Ovary (tissue), 10 donors: ENCODE measurements at places on chromosomes 2 and 18. TPM values are rescaled to one million over a fixed set of nuclear protein-coding genes. Genes with fewer than 3 reads are reported as not detected.

DNA sequence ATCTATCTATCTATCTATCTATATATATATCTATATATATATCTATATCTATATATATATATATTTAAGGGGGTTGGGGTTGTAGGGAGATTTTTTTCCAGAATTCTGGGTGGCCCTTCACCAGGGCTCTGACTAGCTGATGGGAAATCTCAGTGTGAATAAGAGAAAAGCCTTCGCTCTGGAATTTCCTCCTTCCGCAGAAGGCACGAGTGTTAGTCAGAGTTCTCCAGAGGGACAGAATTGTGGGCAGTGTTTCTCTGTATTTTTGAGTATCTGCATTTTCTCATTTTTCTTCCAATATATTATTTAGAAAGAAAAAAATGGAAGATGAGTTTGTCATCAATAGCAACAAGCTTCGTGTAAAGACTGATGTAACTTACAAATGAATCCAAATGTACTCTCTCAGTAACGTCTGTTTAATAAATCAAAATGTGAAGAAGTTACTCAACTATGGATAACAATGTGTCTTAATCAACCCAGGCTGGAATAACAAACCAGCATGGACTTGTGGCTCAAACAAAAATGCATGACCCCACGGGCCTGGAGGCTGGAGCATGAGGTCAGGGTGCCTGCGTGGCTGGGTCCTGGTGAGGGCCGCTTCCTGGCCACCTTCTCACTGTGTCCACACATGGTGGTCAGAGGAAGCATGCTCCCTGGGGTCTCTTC, 10.6 kb upstream of the SNTG2 start:
- H3K27me3 ChIP-seq = no peaks in the 10 kb centered on the region
- no peaks in the 10 kb centered on the region for H3K4me1 ChIP-seq
- no peak overlapping the region for H3K27ac ChIP-seq
- no peak overlapping the region for H3K4me3 ChIP-seq
- no peaks in the 10 kb centered on the region for H3K36me3 ChIP-seq
- DNase-seq = no peak

Gene AFF3
- 5.9 TPM for polyA plus RNA-seq

- H3K36me3 ChIP-seq = no peaks in the 10 kb centered on the region
- peaks cover 9% of the 10 kb centered on the region for H3K4me1 ChIP-seq
- no peaks in the 10 kb centered on the region for H3K27me3 ChIP-seq
- DNase-seq = no peak
- H3K27ac ChIP-seq = no peak overlapping the region
These were observed 1.4 kb downstream of the MARCHF7 start for GRCh38 chr2:159713631-159714246.

Gene MRPL33
- polyA plus RNA-seq = 246 TPM

GRCh38 chr2:233209533-233210171, 41.8 kb upstream of the ATG16L1 start:
- H3K27me3 ChIP-seq = no peaks in the 10 kb centered on the region
- H3K36me3 ChIP-seq = no peaks in the 10 kb centered on the region
- no peak overlapping the region for H3K4me3 ChIP-seq
- H3K27ac ChIP-seq = no peak overlapping the region
- peaks cover 5% of the 10 kb centered on the region for H3K4me1 ChIP-seq
- no peak for DNase-seq

Gene CENPA
- polyA plus RNA-seq = 1.4 TPM

DNA sequence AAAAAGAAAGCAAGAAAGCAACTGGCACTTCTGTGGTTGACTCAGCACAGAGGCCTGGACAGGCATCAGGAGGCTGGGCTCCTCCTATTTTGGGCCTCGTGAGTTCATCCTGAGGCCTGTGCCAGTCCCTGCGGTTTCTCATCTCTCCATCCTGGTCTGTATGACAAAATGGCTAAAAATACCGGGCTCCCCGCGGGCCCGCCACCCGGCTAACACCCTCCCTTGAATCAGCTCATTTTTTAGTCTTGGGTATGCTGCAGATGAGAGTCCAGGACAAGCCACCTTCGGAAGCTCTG, 62.3 kb upstream of the YWHAQ start:
- H3K27me3 ChIP-seq = no peaks in the 10 kb centered on the region
- no peak for DNase-seq
- no peak overlapping the region for H3K27ac ChIP-seq
- no peaks in the 10 kb centered on the region for H3K4me1 ChIP-seq

Gene ALK
- 0.07 TPM for polyA plus RNA-seq

GRCh38 chr2:227447606-227448005, 24.4 kb upstream of the AGFG1 start:
- H3K27me3 ChIP-seq = no peaks in the 10 kb centered on the region
- H3K27ac ChIP-seq = no peak overlapping the region
- no peak overlapping the region for H3K4me3 ChIP-seq
- no peak for DNase-seq
- no peaks in the 10 kb centered on the region for H3K36me3 ChIP-seq

- no peaks in the 10 kb centered on the region for H3K36me3 ChIP-seq
- H3K27me3 ChIP-seq = no peaks in the 10 kb centered on the region
- no peak overlapping the region for H3K4me3 ChIP-seq
- DNase-seq = no peak
These were observed 9.4 kb downstream of the MTERF4 start for GRCh38 chr2:241092677-241093076.

GRCh38 chr18:67969458-67969857, 452.9 kb upstream of the DSEL start:
- no peaks in the 10 kb centered on the region for H3K27me3 ChIP-seq
- no peaks in the 10 kb centered on the region for H3K36me3 ChIP-seq
- H3K4me1 ChIP-seq = no peaks in the 10 kb centered on the region
- DNase-seq = no peak

- H3K4me1 ChIP-seq = no peaks in the 10 kb centered on the region
- peaks cover 3% of the 10 kb centered on the region for H3K27me3 ChIP-seq
- no peak overlapping the region for H3K4me3 ChIP-seq
- H3K27ac ChIP-seq = no peak overlapping the region
- DNase-seq = no peak
These were observed 56.6 kb downstream of the UBE2E3 start for GRCh38 chr2:181036848-181037603.

Gene RND3
- 13.8 TPM for polyA plus RNA-seq

Gene SCN3A
- 1.3 TPM for polyA plus RNA-seq

DNA sequence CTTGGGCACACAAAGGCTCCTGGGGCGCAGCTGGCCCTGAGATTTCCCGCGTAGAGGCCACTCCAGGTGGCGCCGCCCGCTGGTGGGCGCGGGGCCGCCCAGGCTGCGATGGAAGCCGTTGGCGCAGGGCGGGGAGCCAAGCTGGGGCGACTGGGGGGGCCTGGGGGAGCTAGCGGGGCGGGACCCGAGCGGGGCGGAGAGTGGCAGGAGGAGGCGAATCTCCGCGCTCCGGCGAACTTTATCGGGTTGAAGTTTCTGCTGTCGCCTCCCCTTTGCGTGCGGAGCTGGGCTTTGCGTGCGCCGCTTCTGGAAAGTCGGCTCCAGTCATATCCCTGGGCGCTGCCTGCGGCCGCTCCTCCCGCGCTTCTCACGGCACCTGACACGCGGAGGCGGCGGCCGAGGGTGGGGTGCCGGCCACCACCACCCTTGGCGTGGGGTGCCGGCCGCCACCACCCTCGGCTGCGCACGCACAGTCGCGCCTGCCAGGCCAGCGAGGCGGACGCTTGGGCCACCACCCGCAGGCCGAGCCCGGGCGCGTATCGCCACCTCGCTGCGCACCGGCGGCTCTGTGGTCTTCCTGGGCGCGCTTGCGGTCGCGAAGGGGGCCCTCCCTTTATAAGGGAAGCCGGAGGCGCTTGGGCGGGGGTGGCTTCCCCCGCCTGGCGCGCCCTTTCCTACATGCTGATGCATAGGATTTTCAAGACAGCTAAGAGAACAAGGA, 919 bp upstream of the CYP1B1 start:
- no peaks in the 10 kb centered on the region for H3K27me3 ChIP-seq
- peaks cover 3% of the 10 kb centered on the region for H3K4me1 ChIP-seq
- H3K27ac ChIP-seq = peak overlapping the region; percentile 52
- H3K4me3 ChIP-seq = peak overlapping the region; percentile 44
- H3K36me3 ChIP-seq = no peaks in the 10 kb centered on the region
- DNase-seq = peak; percentile 76

Gene EMILIN2
- 16.5 TPM for polyA plus RNA-seq

Gene EHD3
- 2.8 TPM for polyA plus RNA-seq

Gene SP5
- 0.22 TPM for polyA plus RNA-seq
